ENCODE measurements at places on chromosomes 11 and 22.

DNA sequence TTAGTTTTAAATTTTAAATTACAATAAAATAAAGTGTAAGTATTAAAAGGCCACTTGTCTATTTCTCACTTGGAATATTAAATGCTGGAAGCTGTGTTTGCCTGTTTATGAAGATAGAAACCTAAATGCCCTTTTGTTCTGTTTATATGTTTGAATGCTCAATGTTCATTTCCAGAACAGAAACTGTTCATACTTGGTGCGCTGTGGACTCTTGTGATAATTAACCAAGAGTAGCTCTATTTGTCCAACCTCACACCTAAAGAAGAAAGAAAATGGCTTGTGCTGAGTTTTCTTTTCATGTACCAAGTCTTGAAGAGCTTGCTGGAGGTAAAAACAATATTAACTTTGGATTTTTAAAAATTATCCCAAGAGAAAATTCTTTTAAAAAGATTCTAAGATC, 5.7 kb downstream of the C11orf54 start:
- no peak for DNase-seq

GRCh38 chr11:76267556-76267955, 61.3 kb upstream of the WNT11 start:
- DNase-seq: no peak

- DNase-seq: no peak
These were observed 15.4 kb downstream of the APOL5 start for GRCh38 chr22:35733036-35733435.

GRCh38 chr22:50085211-50085972, at the start of gene MLC1:
Gene MLC1, minus strand, starts transcription at chr22:50085426. Its CDS starts 524 bp downstream, at chr22:50084902.
- no peak for DNase-seq

- DNase-seq: no peak
These were observed 122.3 kb downstream of the BRD1 start for GRCh38 chr22:49705216-49705971.

DNA sequence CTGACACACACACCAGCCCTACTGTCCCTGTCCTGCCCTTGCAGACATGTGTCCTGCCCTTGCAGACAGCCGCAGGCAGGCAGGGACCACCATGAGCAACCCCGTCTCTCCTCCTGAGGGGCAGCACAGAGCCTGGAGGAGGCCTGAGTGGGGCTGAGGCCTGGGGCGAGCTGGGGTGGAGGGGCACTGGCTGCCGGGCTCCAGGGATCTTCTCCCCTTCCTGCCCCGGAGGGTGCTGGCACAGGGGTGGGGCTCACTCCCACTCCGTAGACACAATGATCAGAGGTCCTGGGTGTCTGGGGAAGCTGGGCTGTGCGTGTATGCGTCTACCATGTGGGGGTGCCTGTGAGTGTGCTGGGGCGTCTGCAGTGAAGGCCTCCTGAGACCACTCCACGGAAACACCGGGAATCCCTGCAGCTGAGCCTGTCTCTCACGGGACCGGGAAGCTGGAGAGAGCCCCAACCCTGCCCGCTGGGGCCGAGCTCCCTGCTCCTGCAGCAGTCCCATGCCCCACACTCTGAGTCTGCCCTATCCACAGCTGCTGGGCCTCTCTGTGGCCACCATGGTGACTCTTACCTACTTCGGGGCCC, 588 bp downstream of the TSPAN32 start:
- DNase-seq: no peak

DNA sequence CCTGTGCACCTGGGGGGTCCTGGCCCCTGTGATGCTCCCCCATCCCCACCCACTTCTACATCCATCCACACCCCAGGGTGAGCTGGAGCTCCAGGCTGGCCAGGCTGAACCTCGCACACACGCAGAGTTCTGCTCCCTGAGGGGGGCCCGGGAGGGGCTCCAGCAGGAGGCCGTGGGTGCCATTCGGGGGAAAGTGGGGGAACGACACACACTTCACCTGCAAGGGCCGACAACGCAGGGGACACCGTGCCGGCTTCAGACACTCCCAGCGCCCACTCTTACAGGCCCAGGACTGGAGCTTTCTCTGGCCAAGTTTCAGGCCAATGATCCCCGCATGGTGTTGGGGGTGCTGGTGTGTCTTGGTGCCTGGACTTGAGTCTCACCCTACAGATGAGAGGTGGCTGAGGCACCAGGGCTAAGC, 20.0 kb upstream of the TALDO1 start:
- no peak for DNase-seq

DNA sequence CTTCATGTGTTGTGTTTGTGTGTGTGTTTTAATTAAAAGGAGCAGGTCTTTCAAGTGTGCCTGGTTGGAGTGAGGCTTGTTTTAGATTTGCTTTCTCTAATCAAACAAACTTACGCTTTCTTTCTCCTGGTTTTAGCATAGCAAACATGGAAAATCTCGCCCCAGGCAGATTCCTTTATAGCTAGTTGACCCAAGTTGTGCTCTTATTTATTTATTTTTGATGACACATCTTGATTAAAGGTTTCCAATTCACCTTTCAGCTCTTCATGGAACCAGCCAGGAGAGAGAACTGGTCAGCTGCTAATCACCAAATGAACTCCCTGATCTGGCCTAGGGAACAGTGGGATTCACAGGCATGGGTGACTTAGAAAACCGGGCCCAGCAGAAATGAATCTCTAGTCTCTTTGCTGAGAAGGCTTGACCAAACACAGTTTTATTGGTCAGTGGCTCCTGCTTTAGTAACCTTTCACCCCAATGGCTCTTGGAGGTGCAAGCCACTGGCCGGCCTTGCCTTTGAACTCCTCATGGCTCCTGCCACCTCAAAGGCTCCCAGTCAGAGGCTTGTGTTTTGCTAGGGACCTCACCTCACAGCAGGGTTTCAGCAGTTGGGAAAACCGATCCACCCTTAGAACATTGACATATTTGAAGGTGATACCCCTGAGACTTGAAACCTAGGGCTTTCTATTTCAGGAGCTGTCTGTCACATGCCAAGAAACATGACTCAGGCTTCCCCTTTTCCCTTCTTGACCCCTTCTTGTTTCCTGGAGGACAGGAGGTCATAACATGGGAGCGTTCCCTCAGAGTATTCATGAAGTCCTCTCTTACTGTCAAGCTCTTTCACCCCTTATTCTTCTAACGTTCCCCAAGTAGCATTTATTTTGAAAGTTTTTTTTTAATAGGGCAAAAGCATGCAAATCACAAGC, 48.8 kb downstream of the EXT2 start:
- no peak for DNase-seq

DNA sequence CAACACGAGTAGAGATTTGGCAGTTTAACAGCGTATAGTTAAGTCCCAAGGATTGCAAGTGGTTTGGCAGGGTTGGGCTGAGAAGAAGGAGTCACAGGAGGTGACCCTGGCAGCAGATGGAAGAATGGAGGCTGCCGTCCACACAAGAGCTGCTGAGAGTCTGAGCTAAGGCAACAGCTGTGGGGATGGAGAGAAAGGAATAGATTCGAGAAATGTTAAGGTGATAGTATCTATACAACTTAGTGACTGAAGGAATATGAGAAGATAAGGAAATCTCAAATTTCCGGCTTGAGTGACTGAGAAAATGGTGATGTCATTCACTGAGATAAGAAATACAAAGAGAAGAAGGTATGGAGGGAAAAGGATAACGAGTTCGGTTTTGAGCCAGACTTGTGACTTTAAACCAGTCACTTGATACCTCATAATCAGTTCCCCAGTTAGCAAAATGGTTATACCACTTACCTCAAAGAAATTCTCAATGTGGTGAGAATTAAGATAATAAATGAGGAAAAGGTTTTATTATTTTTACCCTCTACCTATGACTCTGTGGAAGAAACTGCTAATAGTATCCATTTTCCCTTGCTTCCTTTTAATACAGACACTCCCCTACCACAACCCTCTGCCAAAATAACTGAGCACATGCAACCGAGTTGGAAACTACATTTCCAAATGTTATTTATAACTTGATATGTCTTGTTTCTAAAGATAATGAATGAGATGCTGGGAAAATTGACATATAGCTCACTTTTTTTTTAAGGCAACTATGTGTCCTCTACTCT, 30.7 kb downstream of the FAM168A start:
- DNase-seq: no peak

Measured in SW 1271 (cell line).